CD4-positive, alpha-beta T cell treated with Interleukin-4 for 4 hours (primary cell): ENCODE measurements at places on chromosomes 12 and 14.

DNA sequence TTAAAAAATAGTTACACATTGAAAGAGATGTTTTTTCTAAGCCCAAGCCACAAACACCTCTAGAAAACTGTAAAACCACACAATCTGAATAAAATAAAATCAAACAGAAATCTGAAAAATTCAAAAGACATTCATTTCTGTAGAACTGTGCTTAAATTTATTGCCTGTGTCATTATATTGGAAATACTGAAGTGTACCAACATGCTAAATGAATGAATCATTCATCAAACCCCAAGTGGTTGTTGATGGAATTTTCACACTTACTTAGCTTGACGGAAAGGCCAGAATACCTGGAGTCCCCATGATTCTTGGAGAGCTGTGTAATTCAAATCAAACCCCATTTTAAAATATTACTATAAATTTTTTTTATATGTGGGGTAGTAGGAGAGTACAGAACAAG, 2.7 kb downstream of the KITLG start:
- DNase-seq = no peak

- peak; percentile 56 for DNase-seq
Measured at GRCh38 chr14:21071225-21072030, 1.3 kb downstream of the ARHGEF40 start.

DNA sequence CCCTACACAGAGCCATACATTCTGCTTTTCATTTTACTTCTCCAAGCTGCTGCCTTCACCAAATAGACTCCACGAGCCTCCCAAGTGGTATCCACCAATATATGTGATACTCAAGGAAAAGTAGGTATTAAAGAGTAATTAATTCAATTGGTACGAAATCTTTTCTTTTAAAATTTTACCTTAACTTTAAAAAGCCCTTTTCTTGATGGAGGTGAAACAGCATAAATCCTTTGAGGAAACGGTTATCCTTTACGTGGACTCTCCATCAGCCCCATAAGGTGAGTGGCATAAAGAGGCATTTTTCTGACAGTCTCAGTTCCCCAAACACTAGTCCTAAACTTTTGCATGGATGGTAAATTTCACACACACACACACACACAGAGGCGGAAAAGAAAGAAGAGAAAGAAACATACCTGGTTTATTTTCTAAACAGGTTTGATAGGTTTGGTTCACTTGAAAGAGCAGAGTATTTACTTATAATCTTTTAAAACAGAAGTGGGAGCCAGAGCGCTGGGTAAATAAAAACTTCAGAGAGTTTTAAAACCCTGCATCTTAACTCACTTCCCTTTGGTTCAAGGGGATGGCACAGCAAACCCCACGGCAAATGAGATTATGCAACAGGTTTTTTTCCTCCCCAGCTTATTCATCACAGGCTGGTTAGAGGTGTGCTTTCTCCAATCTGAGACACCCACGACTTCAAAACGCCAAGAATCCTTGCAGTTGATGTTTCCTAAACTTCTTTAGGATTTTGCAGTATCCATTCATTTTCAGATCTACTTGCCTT, 1.9 kb downstream of the DUSP16 start:
- DNase-seq = peak; percentile 86

DNA sequence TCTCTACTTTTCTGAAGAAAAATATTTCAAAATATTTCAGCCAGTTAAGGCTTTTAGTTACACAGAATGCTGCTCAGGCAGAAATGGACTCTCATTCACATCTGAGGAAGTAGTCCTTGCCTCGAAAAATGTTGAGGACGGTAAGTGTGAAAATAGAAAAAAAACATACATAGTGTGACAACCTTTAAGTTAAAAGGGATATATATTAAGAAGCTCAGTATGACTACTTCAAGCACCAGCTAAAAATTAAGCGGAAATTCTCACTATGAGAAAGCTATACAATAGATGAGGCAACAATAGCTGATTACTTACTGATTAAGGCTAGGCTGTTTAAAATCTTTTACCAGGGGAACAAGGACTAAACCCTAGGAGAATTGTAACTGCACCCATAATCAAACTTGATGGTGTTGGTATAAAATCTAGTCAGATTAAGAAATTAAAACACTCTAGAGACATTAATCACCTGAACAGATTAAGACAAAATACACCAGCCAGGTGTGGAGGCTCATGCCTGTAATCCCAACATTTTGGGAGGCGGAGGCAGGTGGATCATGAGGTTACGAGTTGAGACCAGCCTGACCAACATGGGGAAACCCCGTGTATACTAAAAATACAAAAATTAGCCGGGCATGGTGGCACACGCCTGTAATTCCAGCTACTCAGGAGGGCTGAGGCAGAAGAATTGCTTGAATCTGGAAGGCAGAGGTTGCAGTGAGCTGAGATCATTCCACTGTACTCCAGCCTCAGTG, 53.9 kb downstream of the HNRNPC start:
- no peak for DNase-seq

DNA sequence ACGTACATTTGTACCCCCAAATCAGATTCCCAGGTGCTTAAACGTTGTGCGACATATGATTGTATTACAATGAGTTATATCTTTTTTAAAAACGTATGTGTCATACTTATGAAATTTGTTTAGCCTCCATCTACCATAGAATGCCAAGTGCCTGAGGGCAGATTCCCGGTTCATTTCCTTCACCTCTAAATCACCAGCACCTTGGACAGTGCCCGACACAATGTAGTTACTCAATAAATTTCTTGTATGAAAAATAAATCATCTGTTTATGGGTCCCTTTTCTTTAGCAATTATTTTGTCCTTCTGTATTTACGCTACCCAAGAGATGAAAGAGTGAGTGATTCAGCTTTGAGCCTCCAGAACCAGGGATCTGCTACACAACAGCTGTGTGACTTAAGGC, 157.4 kb downstream of the TBX5 start:
- no peak for DNase-seq

GRCh38 chr12:96397756-96398423, 2.3 kb downstream of the CDK17 start:
- DNase-seq = no peak

DNA sequence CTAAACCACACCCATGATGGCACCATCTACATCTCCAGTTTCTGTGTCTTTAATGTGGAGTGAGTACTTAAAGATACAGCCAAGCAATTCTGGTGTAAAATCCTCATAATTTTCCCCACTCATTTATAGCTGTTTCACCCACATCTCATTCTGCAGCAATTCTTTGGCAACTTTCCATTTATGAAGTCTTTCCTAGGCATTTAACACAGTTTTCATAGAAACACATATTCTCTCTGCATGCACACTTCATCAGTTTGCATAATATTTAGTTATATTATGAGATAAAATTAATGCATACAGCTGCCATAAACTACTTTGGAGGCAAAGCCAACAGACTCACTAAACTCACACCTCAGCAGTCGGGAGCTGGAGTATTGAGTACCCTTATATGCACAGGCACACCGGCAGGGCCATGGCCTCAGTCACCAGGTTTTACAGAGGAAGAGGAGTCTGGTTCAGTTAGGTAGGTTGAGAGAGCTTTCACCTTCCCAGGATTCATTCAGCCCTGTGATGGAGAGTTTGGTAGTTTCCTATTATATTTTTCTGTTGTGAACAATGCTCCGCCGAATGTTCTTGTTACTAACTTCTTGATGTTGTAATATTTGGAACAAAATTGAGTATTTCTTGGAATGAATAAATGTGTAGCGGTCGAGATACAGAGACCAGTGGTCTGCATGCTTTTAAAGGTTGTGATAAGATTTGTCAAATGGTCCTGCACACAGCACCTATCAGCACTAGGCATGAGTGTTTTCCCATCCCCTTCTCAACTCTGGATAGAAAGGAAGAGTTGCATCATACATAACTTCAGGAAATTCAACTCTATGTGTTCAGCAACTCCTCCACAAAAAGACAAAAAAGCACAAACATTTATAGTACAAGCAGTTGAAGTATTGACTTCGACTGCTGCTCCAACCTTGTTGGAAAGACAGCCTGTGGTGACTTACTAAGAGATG, 123.5 kb downstream of the TTC8 start:
- DNase-seq = no peak

- no peak for DNase-seq
Measured at GRCh38 chr14:74853581-74853980, 22.4 kb downstream of the PROX2 start.

DNA sequence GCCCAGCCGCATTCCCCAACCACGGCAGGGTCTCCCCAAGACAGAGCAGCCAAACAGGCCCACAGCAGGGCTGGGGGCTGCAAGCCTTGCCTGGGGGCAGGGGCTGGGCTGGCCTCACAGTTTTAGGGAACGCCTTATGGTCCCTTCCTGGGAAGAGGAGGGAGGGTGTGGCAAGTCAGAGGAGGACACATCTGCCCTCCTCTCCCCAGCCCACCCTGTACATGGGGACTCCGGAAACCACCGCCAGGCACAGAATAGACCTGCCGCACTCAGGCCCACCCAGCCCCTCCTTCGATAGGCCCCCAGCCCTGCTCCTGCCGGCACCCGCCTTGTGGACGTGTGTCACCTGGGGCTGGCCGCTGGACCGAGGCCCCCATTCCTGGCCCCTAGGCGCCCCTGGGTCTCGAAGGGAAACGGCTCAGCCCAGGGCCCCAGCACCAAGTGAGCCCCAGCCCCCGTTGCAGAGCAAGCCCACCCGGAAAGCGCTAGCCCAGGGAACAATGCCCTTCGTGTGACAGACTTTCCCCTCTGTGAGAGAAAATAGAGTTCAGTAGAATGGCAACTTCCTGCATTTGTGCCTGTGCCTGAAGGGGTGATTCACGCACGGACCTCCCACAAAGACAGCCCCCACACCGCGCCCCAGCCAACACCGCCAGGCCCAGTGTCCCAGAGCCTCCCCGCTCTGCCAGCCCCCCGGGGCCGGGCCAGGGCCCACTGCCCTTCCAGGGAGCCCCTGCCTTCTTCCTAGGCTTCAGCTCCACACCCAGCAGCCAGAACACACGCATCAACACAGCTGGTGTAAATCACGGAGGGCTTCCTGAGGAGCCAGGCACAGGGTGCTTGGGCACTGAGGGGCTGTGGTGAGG, 12.0 kb upstream of the NUDT14 start:
- DNase-seq = no peak

GRCh38 chr12:41801261-41801660, 343.4 kb downstream of the GXYLT1 start:
- no peak for DNase-seq

DNA sequence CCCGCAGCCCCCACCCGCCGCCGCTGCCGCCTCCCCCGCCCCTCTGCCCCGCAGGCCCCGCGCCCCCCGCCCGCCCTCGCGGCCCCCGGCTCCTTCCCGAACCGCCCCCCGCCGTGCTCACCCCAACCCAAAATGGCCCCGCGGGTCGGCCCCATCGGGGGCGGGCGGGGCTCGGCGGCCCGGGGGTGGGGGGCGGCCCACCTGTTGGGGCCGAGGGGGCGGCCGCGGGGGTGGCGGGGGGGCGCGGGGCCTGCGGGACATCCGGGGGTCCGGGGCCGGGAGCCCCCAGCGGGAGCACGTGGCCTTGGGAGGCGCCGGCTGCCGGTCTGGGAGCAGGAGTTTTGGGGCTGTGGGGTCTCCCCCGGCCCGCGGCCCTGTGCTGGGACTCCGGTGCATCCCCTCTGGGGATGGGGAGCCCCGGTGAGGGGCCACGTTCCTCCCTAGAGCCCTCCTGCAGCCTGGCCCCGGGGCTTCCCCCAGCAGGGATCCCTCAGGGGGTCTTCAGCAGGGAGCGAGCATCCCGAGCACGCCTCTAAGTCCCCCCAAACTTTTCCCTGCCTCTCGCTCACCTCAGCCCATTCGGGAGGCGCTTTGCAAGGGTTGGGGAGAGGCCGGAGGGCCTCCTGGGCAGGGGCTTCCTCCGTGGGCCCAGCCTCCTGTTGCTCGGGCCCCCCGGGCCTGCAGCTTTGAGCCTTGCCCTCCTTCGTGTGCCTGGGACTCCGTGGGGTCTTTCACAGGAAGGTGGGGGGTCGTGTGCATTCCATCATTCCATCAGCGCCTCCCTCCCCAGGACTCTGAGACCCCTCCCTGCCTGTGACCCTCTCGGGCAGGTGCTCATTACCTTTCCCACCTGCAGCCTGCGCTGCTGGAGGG, 710 bp downstream of the MTA1 start:
- no peak for DNase-seq

DNA sequence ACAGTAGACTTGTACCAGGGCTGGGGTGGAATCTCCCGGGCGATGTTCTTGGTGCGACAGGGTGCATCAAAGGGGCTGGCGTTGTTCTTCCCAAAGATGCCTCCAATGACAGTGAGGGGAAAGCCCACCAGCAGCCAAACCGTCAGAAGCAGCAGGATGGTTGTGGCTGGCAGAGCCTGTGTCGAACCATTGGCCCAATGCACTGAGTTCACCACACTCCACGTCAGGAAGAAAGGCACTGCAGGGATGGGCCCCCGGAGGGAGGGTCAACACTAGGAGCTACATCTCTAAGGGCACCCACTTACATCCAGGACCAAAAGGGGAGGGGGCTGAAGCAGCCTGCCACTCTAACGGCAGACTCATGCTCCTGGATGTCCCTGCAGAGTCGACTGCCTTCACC, 1.8 kb upstream of the IPO4 start:
- no peak for DNase-seq

GRCh38 chr12:93108985-93109384, 179.9 kb upstream of the EEA1 start:
- DNase-seq = no peak

DNA sequence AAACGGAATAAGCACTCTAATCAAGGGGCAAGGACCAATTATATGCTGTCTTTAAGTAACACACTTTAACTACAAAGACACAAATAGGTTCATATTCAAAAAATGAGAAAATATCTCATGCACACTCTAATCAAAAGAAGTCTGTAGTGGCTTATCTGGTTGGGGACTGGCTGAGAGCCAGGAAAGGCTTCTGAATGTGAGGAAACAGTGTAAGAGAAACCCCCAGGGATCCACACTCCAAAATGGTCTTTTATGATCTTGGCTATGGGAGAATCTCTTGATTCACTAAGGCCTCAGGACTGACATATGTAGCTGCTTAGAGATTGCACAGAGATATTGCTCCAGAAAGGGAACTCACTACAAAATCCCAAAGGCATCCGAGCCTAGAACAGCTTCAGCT, 10.3 kb downstream of the CTSG start:
- no peak for DNase-seq

DNA sequence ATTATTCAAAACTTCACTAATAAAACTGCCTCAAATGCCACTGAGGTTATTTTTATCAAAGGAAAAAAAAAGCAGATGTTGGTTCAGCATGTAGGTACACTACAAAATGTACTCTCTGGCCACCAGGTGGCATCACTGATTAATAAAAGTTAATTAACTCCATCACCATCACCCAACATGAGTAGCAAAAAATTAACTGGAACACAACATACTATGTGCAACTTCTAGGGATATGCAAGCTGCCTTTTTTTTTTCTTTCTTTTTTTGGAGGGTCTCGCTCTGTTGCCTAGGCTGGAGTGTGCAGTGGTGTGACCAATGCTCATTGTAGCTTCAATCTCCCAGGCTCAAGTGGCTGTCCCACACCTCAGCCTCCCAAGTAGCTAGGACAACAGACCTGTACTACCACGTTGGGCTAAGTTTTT, 43.8 kb upstream of the NR2C1 start:
- DNase-seq = peak; percentile 71

- peak; percentile 52 for DNase-seq
Measured at GRCh38 chr12:124469193-124469888, 98.1 kb downstream of the NCOR2 start.

DNA sequence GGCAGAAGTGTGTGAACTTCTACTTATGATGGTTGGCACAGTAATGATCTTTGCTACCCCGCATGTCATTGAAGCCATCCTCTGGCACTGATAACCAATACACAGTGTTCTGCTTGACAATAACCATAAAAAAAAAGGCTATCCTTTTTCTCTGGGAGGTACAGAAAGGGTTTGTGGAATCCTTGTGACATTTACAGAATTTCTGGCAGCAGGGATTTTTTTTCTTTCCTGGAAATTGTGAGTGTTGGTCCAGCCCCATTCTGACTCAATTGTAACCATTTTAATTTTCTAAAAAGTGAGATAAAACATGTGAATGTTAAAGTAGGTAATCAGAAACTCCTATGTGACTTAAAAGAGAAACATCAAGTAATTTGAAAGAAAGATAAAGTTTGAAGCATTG, 943.8 kb downstream of the TMTC2 start:
- DNase-seq = no peak
